ENCODE measurements at places on chromosomes 4 and X.
A peak's percentile ranks its signal among the peaks of the same experiment; 100 is the strongest.

DNA sequence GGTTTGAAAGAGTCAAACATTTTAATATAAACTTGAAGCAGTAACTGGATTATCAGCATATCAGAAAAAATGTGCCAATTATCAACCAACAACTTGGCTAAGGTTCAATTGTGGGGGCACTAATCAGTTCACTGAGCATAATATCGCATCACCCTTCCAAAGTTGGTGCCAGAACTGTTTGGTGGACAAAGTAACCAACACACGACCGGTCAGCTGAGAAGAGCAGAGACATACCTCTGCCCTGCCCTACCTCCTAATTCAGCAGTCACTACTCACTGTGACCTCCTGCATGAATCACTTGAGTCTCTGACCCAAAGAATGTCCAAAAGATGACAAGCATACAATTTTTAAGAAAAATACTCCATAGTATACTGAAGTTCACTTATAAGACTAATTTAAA is 53.2 kb downstream of the TSPAN5 start:
- H3K4me1 ChIP-seq = peaks cover 51% of the 10 kb centered on the region
- peaks cover 7% of the 10 kb centered on the region for H3K36me3 ChIP-seq
- H3K27me3 ChIP-seq = no peaks in the 10 kb centered on the region
- no peak for DNase-seq

GRCh38 chr4:151331276-151332042 is 6.1 kb upstream of the SH3D19 start:
- peaks cover 8% of the 10 kb centered on the region for H3K27me3 ChIP-seq
- DNase-seq = no peak
- no peaks in the 10 kb centered on the region for H3K4me1 ChIP-seq
- H3K36me3 ChIP-seq = no peaks in the 10 kb centered on the region

DNA sequence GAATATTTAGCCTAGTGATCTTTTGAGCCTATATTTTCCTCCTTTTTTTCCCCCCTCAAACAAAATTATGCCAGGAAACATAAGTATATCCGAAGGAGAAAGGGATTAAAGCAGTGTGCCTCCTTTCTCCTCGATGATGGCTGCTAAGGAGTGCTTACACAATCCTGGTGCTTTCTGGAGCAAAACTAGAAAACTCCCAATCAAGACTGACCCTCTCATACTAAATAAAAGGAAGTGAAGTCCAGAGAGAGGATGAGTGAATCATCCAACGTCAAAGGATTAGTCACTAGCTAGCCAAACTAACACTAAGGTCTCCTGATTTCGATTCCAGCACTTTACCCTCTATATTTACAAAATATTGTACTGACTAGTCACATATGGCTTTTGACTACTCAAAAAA is 146.8 kb downstream of the PPP3CA start:
- peak overlapping the region; percentile 49 for H3K4me3 ChIP-seq
- DNase-seq = no peak
- no peaks in the 10 kb centered on the region for H3K36me3 ChIP-seq
- peaks cover 60% of the 10 kb centered on the region for H3K4me1 ChIP-seq

DNA sequence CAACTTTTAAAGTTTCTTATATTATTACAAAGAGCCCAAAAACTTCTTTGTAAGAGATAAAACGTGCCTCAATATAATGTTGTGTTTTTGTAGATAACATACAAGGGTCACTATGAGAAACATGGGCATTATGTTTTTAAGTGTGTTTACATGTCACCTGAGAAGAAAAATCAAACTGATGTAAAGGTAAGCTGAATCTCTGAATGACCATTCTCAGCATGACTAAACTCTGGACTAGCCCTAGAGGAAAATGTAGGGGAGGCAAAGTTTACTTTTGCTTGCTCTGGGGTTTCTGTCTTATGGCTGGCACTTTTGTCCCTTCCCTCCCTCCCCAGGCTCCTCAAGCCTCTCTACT is 6.8 kb downstream of the MEPE start:
- H3K4me1 ChIP-seq = no peaks in the 10 kb centered on the region
- H3K27ac ChIP-seq = no peak overlapping the region
- peaks cover 26% of the 10 kb centered on the region for H3K27me3 ChIP-seq
- no peak for DNase-seq
- no peaks in the 10 kb centered on the region for H3K36me3 ChIP-seq
- no peak overlapping the region for H3K4me3 ChIP-seq

DNA sequence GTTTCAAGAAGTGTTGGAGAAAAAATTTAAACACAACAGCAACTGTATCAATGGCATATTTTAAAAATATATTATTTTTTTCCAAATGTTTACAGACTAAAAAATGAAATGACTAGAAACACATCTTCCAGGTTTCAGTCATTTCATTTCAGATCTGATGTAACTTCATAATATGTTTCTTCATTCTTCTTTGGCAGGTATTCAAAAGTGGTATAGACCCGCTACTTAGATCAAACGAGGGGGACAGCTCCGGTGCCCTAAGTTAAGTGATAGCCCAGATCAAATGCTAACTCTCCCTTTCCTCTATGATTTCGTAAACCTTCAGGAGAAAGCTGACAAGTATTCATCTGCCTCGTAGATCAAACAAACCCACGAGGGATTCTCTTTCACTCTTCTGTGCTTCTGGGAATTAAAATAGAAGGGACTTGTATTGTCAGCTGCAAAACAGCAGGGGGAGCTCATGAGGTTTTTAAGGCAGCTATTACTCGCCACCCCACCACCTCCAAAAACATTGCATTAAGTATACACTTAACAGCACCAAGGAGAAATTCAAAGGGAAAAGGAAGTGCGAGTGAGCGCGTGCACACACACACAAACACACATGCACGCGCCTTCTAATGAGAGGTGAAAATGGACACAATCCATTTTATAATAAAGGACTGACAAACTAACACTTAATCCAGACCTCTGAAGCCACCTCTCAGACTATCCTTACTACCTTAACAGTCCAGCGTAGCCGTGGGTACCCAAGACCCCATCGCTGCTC is 21.4 kb downstream of the HELT start:
- H3K36me3 ChIP-seq = no peaks in the 10 kb centered on the region
- peaks cover 11% of the 10 kb centered on the region for H3K4me1 ChIP-seq
- no peak overlapping the region for H3K27ac ChIP-seq
- DNase-seq = no peak
- peak overlapping the region; percentile 21 for H3K4me3 ChIP-seq

DNA sequence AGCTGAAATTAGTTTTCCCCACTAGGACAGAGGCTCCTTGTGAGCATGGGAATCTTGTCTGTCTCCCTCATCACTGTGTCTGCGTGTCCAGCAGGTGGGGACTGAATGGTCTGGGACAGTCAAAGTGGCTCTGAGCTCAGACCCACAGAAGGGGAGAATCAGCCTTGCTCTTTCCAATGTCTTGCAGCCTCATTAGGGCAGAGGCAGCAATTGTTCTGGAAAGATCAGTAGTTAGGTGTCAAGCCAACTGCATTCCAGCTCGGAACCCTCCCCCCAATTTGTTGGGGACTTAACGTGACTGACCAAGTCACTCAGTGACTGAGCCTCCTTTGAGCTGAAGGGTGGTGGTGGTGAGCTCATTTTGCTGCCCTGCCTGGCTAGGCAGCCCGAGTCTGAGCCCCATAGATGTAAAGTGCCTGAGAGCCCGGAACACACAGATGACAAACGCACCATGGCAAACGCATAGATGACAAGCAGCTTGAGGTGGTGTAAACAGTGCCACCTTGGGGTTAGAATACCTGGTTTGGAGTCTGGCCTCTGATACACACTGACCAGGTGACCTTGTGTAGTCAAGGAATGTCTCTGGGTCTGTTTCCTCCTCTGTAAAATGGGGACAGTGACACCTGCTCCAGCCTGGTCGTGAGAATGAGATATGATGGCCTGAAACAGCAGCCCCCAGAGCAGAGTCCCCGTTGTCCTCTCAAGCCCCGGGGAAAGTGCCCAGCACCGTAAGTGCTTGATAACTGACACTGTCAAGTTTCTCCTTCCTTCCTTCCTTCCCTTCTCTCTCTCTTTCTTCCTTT is 2.7 kb upstream of the SORCS2 start:
- peaks cover 2% of the 10 kb centered on the region for H3K4me1 ChIP-seq
- no peaks in the 10 kb centered on the region for H3K36me3 ChIP-seq
- H3K4me3 ChIP-seq = no peak overlapping the region
- peak; percentile 42 for DNase-seq
- H3K27ac ChIP-seq = no peak overlapping the region

- peaks cover 26% of the 10 kb centered on the region for H3K4me1 ChIP-seq
- no peak for DNase-seq
- H3K27ac ChIP-seq = no peak overlapping the region
- no peak overlapping the region for H3K4me3 ChIP-seq
- H3K27me3 ChIP-seq = peaks cover 17% of the 10 kb centered on the region
Measured at GRCh38 chr4:108486046-108486445, 134.3 kb upstream of the RPL34 start.

Measured in natural killer cell treated with Interleukin-12 subunit alpha and Interleukin-12 subunit beta and Interleukin-15 and Interleukin-18, amount 100 ng/mL, for 72 hours (primary cell).